ENCODE measurements at places on chromosomes 6 and 20. TPM values are rescaled to one million over a fixed set of nuclear protein-coding genes. Genes with fewer than 3 reads are reported as not detected.

Gene NHSL1
- not detected for polyA plus RNA-seq

Gene LYRM2
- 14.5 TPM for polyA plus RNA-seq

Gene POPDC3
- polyA plus RNA-seq = 19.0 TPM

Gene ABHD12
- polyA plus RNA-seq = 32.2 TPM

Gene PRDM13
- 0.02 TPM for polyA plus RNA-seq

Gene KIF6
- 0.13 TPM for polyA plus RNA-seq

Gene CBFA2T2
- 11.7 TPM for polyA plus RNA-seq

Gene HINT3
- 1.8 TPM for polyA plus RNA-seq

Gene SRSF6
- 92.6 TPM for polyA plus RNA-seq

Gene PTK6
- 0.07 TPM for polyA plus RNA-seq

Gene PROKR2
- polyA plus RNA-seq = 0.13 TPM

Gene NOX3
- not detected for polyA plus RNA-seq

Gene UNC5CL
- 0.10 TPM for polyA plus RNA-seq

Gene RAMACL
- polyA plus RNA-seq = 0.10 TPM

Gene KCNS1
- 0.13 TPM for polyA plus RNA-seq

Gene CAP2
- polyA plus RNA-seq = 8.5 TPM

Gene LY6G6F
- polyA plus RNA-seq = not detected

Gene DDX43
- polyA plus RNA-seq = not detected

Gene TP53TG5
- polyA plus RNA-seq = not detected

Gene HAO1
- not detected for polyA plus RNA-seq

Gene PHACTR1
- polyA plus RNA-seq = 0.12 TPM

Gene FGD2
- not detected for polyA plus RNA-seq

Gene LPIN3
- 0.21 TPM for polyA plus RNA-seq

Gene STX11
- polyA plus RNA-seq = 0.15 TPM

Gene C4A
- polyA plus RNA-seq = 9.9 TPM

Gene LGSN
- not detected for polyA plus RNA-seq

Gene HLA-DOA
- not detected for polyA plus RNA-seq

Gene SLA2
- polyA plus RNA-seq = not detected

Gene SPATA2
- 5.8 TPM for polyA plus RNA-seq

Gene MMS22L
- polyA plus RNA-seq = 6.3 TPM

Gene CAGE1
- polyA plus RNA-seq = not detected

Gene PPP1R14C
- not detected for polyA plus RNA-seq

Gene COL19A1
- 0.10 TPM for polyA plus RNA-seq

Gene C6orf58
- polyA plus RNA-seq = 0.07 TPM

Gene TENT5A
- polyA plus RNA-seq = 5.0 TPM
